Breast epithelium (tissue), 4 donors: ENCODE measurements at places on chromosomes 5 and 9. TPM values are rescaled to one million over a fixed set of nuclear protein-coding genes. Genes with fewer than 3 reads are reported as not detected.

TXNDC8 gene
- total RNA-seq = not detected

C9orf153 gene
- total RNA-seq = 0.66 TPM

PCDHGA2 gene
- total RNA-seq = 6.2 TPM

TAF11L10 gene
- total RNA-seq = not detected

WNT8A gene
- not detected for total RNA-seq

NDUFA8 gene
- total RNA-seq = 37.5 TPM

MYORG gene
- 11.5 TPM for total RNA-seq

CCIN gene
- total RNA-seq = not detected

TIMD4 gene
- total RNA-seq = not detected

CFAP77 gene
- not detected for total RNA-seq

AK6 gene
- 25.6 TPM for total RNA-seq

OR1Q1 gene
- total RNA-seq = not detected
